Activated CD8-positive, alpha-beta T cell treated with anti-CD3 and anti-CD28 coated beads for 36 hours (primary cell): ENCODE measurements at places on chromosomes 7 and 10. TPM values are rescaled to one million over a fixed set of nuclear protein-coding genes. Genes with fewer than 3 reads are reported as not detected.
A peak's percentile ranks its signal among the peaks of the same experiment; 100 is the strongest.

The SCART1 gene
- total RNA-seq = 2.8 TPM

The PNLIPRP2 gene
- total RNA-seq = not detected

GRCh38 chr10:52019077-52019555, 295.0 kb upstream of the DKK1 start:
- no peak for DNase-seq

- DNase-seq = no peak
These were observed 17.1 kb upstream of the ING3 start for GRCh38 chr7:120933475-120933874.

The SNX8 gene
- 36.8 TPM for total RNA-seq

The AGAP5 gene
- total RNA-seq = 9.8 TPM

DNA sequence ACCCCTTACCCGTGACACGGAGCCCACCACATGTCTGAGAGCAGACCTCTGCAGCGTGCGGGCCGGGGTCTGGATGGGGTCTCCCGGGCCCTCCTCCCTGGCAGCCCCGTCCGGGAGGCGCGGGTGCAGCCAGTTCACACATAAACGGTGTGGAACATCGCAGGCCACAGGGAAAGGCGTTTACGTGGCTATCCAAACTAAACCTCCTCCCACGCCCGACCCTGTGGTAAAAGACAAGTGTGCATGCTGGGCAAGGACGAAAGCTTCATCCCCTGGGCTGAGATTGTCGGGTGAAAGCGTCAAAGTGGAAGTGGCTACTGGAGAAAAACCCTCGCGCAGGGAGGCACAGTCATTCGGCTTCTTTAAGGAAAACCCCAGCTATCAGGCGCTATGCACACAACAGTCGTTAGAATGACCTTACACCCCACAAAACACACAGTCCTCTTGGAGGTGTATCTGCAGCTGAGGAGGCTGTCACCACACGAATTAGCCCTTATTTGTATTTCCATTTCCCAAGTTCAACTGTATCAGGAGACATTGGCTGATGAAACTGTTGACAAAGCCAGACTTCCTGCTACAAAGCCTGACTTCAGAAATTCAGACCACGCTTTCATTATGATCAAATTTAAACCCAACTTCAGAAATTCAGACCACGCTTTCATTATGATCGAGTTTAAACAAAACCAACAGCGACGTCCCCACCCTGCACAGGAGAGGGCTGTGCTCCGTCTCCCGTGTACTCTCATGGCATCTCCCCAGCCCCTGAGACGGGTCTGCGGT, 15.3 kb downstream of the GPER1 start:
- DNase-seq = peak; percentile 60

GRCh38 chr10:21737106-21737505, 203.1 kb downstream of the MLLT10 start:
- no peak for DNase-seq

GRCh38 chr7:42414028-42414427, 177.0 kb upstream of the GLI3 start:
- no peak for DNase-seq

GRCh38 chr7:123352973-123353372, 153.2 kb upstream of the SLC13A1 start:
- no peak for DNase-seq

- DNase-seq = no peak
These were observed 67.1 kb downstream of the IKZF1 start for GRCh38 chr7:50371551-50372021.

DNA sequence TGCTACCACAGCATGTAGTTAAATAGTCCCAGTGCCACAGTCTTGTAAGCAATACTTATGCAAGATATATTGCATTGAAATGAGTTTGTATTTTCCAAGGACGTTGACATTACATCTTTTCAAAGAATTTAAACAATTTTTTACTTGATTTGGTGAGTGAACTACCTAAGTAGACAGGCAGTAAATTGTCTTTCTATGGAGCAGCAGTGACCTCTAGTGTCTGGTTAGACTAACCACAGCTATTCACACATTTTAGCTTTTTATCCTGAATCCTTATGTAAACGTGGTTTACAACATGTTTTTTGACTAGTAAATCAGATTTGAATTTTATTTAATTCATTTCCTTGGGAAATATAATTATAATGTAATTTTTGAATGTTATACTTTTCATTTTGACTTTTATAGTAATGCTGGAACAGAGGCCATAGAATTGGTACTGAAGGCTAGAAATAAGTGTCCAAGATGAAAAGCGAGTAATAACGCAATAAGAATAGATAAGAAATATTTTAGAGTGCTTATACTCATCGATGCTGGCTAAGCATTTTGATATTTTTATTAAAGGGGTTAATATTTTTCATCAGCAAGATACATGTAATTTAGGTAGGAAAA, 5.6 kb downstream of the LRRTM3 start:
- peak; percentile 6 for DNase-seq

GRCh38 chr7:45215601-45216062, 58.0 kb downstream of the RAMP3 start:
- DNase-seq = no peak

GRCh38 chr10:80275756-80276155, 13.7 kb downstream of the MAT1A start:
- DNase-seq = no peak

The ZPBP gene
- not detected for total RNA-seq

DNA sequence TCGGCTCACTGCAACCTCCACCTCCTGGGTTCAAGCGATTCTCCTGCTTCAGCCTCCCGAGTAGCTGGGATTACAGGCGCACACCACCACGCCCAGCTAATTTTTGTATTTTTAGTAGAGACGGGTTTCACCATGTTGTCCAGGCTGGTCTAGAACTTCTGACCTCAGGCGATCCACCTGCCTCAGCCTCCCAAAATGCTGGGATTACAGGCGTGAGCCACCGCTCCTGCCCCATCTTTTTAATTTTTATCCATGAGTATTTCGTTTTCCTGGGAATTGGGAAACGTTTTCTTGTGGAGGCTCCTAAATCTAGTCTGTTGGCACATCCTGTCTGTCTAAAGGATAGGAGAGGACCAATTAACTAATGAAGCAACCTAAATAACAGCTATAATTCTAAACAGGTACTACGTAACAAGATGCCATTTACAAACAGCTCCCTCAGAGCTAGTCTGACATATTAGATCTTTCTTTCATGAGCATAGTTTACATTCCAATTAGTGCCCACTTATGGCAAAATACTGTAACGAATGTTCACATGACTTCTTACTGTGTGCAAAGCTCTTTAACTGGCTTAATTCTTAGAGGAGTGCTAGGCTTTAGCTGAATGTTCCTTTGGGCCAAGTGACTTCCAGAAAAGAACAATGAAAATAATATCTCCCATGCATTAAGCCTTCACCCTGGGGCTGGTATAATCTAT, 151.0 kb upstream of the YAE1 start:
- DNase-seq = no peak

The HELLS gene
- total RNA-seq = 148 TPM

GRCh38 chr10:4061441-4061951, 276.5 kb upstream of the KLF6 start:
- no peak for DNase-seq
